ENCODE measurements at places on chromosomes 4 and X. TPM values are rescaled to one million over a fixed set of nuclear protein-coding genes. Genes with fewer than 3 reads are reported as not detected.

The ZNF630 gene
- 2.9 TPM for polyA plus RNA-seq

The ARHGEF6 gene
- polyA plus RNA-seq, result 37.9 TPM

The PNMA5 gene
- polyA plus RNA-seq, result not detected

The F8A2 gene
- polyA plus RNA-seq, result not detected

The SGCB gene
- 58.2 TPM for polyA plus RNA-seq

The SNX25 gene
- polyA plus RNA-seq, result 11.6 TPM

The HTN1 gene
- polyA plus RNA-seq, result not detected

The MAGEE1 gene
- polyA plus RNA-seq, result 4.3 TPM

The NEXMIF gene
- polyA plus RNA-seq, result 0.73 TPM

The TLR2 gene
- 7.9 TPM for polyA plus RNA-seq

The ASMT gene
- not detected for polyA plus RNA-seq

The RXFP1 gene
- polyA plus RNA-seq, result 0.73 TPM

The TMEM154 gene
- 0.53 TPM for polyA plus RNA-seq

The POU4F2 gene
- not detected for polyA plus RNA-seq

The UGT2B11 gene
- polyA plus RNA-seq, result not detected

The PRSS12 gene
- polyA plus RNA-seq, result 1.2 TPM

The SPATA4 gene
- polyA plus RNA-seq, result 0.06 TPM

The NPNT gene
- polyA plus RNA-seq, result 49.9 TPM

The P2RY8 gene
- polyA plus RNA-seq, result 0.54 TPM

The CENPI gene
- polyA plus RNA-seq, result 0.92 TPM

The P2RY4 gene
- not detected for polyA plus RNA-seq

The ADH1B gene
- 254 TPM for polyA plus RNA-seq

The ARAP2 gene
- polyA plus RNA-seq, result 0.76 TPM

The TMSB15A gene
- polyA plus RNA-seq, result 4.2 TPM

The NDUFB11 gene
- polyA plus RNA-seq, result 33.9 TPM

The FGA gene
- polyA plus RNA-seq, result not detected

The SLITRK4 gene
- 0.44 TPM for polyA plus RNA-seq

The PTTG2 gene
- polyA plus RNA-seq, result 0.32 TPM

The BST1 gene
- 10.9 TPM for polyA plus RNA-seq

The DDX53 gene
- polyA plus RNA-seq, result not detected

The HSFX1 gene
- 3.2 TPM for polyA plus RNA-seq

The NHSL2 gene
- polyA plus RNA-seq, result 6.9 TPM

The PNMA6A gene
- 0.80 TPM for polyA plus RNA-seq

The UGT2B17 gene
- not detected for polyA plus RNA-seq

The TRIML2 gene
- not detected for polyA plus RNA-seq

The ZNF157 gene
- polyA plus RNA-seq, result 0.57 TPM

The NLRP2B gene
- not detected for polyA plus RNA-seq

The VGLL1 gene
- polyA plus RNA-seq, result not detected

The EVC gene
- 16.4 TPM for polyA plus RNA-seq

The SPANXB1 gene
- not detected for polyA plus RNA-seq

The ZNF718 gene
- 2.5 TPM for polyA plus RNA-seq

The ZNF711 gene
- 6.1 TPM for polyA plus RNA-seq

The GPAT3 gene
- 13.6 TPM for polyA plus RNA-seq

The EXOC1L gene
- not detected for polyA plus RNA-seq

The CT45A2 gene
- polyA plus RNA-seq, result not detected

The SYN1 gene
- polyA plus RNA-seq, result 12.6 TPM

The USP17L11 gene
- polyA plus RNA-seq, result not detected

The GLUD2 gene
- polyA plus RNA-seq, result 0.22 TPM

The NAP1L2 gene
- 8.2 TPM for polyA plus RNA-seq

The SAGE1 gene
- not detected for polyA plus RNA-seq

The INTU gene
- 9.1 TPM for polyA plus RNA-seq
